NCI-H2081 treated with DMSO at 0.1 percent for 48 hours (cell line): ENCODE measurements at places on chromosomes 16 and 17.

DNA sequence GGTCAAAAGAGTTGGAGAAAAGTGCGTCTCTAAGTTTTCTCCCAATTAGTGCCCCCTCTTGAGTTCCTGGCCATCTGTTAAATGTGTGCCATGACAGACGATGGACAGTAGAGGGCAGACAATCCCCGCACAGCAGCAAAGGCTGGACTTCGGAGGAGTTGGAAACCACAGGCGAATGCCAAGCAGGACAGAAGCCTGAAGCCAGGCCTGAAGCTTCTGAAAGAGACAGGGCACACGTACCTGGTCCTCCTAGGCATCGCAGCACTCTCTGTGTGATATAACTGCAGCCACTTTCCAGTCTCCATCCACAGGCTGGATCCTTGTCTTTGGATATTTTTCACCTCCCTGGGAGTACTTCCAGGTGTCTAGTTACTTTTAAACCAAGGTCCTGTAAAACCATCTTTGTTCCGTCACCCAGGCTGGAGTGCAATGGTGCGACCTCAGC is 14.5 kb downstream of the C17orf100 start:
- DNase-seq, result no peak

- no peak for DNase-seq
Measured at GRCh38 chr17:49527927-49528651, 33.0 kb downstream of the NGFR start.

GRCh38 chr16:14354561-14355351 is 275.3 kb downstream of the PARN start:
- no peak for DNase-seq

- DNase-seq, result no peak
Measured at GRCh38 chr17:64497565-64498035, 746 bp upstream of the POLG2 start.
